Heart left ventricle (tissue), 16 donors: ENCODE measurements at places on chromosomes 2 and 18.

- no peak overlapping the region for H3K27ac ChIP-seq
- no peak overlapping the region for H3K4me3 ChIP-seq
- no peaks in the 10 kb centered on the region for H3K4me1 ChIP-seq
- H3K36me3 ChIP-seq, result no peaks in the 10 kb centered on the region
- DNase-seq, result no peak
Observed at GRCh38 chr2:234793212-234793785, 158.5 kb upstream of the SH3BP4 start.

- H3K4me1 ChIP-seq, result no peaks in the 10 kb centered on the region
- no peak overlapping the region for H3K27ac ChIP-seq
- no peak overlapping the region for H3K4me3 ChIP-seq
- no peaks in the 10 kb centered on the region for H3K36me3 ChIP-seq
- H3K27me3 ChIP-seq, result peaks cover 25% of the 10 kb centered on the region
- DNase-seq, result no peak
Observed at GRCh38 chr2:41827354-41827971, 220.4 kb upstream of the PKDCC start.

DNA sequence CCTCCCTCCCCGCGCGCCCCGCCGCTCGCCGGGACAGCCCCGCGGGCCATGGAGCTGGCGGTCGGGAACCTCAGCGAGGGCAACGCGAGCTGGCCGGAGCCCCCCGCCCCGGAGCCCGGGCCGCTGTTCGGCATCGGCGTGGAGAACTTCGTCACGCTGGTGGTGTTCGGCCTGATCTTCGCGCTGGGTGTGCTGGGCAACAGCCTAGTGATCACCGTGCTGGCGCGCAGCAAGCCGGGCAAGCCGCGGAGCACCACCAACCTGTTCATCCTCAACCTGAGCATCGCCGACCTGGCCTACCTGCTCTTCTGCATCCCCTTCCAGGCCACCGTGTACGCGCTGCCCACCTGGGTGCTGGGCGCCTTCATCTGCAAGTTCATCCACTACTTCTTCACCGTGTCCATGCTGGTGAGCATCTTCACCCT is 865 bp downstream of the GALR1 start:
- DNase-seq, result no peak
- peak overlapping the region; percentile 14 for H3K4me3 ChIP-seq
- peaks cover 67% of the 10 kb centered on the region for H3K27me3 ChIP-seq

- no peaks in the 10 kb centered on the region for H3K36me3 ChIP-seq
- DNase-seq, result no peak
- no peaks in the 10 kb centered on the region for H3K27me3 ChIP-seq
Observed at GRCh38 chr18:45608400-45608799, 6.9 kb upstream of the SLC14A2 start.
